EH (cell line): ENCODE measurements at places on chromosomes 7 and 10.

- no peak for DNase-seq
These were observed 94.2 kb upstream of the DDC start for GRCh38 chr7:50659329-50659965.

GRCh38 chr10:48305905-48306264 is 592 bp upstream of the MAPK8 start:
- DNase-seq = no peak

- no peak for DNase-seq
These were observed 365.7 kb upstream of the KLF6 start for GRCh38 chr10:4150676-4151075.

DNA sequence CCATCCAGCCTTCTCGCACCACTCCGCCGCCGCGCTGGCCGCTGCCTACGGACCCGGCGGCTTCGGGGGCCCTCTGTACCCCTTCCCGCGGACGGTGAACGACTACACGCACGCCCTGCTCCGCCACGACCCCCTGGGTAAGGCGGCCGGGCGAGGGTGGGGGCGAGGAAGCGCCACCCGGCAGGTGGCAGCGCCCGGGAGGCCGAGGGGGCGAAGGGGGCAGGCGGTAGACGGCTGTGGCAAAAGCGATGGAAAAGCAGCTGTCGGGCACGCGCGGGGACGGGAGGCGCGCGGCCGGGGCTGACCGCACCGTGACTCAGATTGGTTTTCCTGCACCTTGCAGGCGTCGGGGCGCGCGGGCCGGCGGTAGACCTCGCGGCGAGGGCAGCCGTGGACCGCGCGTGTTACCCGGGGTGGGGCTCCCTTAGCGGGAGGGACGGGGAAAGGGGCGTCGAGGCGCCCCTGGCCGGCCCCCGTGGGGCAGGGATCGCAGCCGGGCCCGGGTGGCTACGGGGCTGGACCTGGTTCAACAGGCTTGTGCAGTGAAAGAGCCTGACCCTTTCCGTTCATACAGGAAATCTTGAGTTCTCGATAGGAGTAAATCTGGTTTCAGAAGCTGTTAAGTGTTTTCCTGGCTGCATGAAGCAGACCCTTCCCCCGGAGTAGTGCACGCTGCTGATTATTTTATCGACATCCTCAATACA is 608 bp downstream of the HHEX start:
- DNase-seq = peak; percentile 69

DNA sequence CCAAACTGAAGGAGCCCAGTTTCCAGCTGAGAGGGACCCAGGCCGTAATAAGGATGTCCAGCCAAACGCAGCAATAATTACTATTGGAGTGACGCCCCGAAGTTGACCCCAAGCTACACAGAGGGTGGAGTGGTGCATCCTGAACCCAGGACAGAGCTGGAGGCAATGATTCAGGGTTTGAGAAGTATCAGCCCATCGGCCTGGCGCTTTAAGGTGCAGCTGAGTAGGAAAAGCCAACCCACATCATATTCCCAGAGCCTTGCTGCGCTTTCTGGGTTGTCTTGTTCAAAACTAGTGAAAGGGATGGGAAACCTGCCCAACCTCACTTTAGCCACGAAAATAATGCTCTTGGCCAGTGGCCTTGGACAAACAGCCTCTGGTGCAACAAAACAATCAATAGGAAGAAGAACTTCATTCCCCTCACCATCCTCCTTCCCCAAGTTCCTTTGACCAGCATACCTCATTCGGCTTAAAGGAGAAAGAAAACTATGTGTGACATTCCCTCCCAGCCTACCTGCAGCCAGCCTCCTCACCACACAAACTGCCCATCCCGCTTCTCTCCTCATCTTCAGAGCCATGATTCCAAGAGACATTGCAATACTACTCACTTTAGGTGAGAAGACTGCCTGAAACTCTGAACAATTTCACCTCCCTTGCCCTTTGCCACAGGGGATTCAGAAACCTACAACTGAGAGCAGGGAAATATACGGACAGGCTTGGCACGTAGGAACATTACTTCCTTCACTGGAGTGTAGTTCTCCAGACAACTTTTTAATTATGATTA is 217.2 kb upstream of the MKLN1 start:
- DNase-seq = peak; percentile 54

GRCh38 chr10:113320211-113320610 is 232.6 kb upstream of the HABP2 start:
- DNase-seq = no peak

GRCh38 chr10:28833313-28833712 is 156.0 kb downstream of the BAMBI start:
- DNase-seq = peak; percentile 51
